SJCRH30 (cell line): ENCODE measurements at places on chromosomes 6 and 20. TPM values are rescaled to one million over a fixed set of nuclear protein-coding genes. Genes with fewer than 3 reads are reported as not detected.
A peak's percentile ranks its signal among the peaks of the same experiment; 100 is the strongest.

GRCh38 chr6:11323666-11324452, 91.4 kb upstream of the NEDD9 start:
- no peak for DNase-seq

The DLL1 gene
- total RNA-seq = 12.6 and 13.6 TPM in 2 replicates

- peak; percentile 6 for DNase-seq
Measured at GRCh38 chr6:155706341-155706740, 250.7 kb upstream of the NOX3 start.

- peak; percentile 19 for DNase-seq
Measured at GRCh38 chr6:35052694-35053565, 88.2 kb downstream of the TCP11 start.

The CPNE5 gene
- total RNA-seq = 0.57 TPM in 1 of 2 replicates, not detected in the other

GRCh38 chr6:31892821-31893220, 4.7 kb downstream of the EHMT2 start:
- no peak for DNase-seq

The MYLK4 gene
- total RNA-seq = 2.3 and 3.0 TPM in 2 replicates

The SLC17A9 gene
- total RNA-seq = 1.1 and 2.1 TPM in 2 replicates

DNA sequence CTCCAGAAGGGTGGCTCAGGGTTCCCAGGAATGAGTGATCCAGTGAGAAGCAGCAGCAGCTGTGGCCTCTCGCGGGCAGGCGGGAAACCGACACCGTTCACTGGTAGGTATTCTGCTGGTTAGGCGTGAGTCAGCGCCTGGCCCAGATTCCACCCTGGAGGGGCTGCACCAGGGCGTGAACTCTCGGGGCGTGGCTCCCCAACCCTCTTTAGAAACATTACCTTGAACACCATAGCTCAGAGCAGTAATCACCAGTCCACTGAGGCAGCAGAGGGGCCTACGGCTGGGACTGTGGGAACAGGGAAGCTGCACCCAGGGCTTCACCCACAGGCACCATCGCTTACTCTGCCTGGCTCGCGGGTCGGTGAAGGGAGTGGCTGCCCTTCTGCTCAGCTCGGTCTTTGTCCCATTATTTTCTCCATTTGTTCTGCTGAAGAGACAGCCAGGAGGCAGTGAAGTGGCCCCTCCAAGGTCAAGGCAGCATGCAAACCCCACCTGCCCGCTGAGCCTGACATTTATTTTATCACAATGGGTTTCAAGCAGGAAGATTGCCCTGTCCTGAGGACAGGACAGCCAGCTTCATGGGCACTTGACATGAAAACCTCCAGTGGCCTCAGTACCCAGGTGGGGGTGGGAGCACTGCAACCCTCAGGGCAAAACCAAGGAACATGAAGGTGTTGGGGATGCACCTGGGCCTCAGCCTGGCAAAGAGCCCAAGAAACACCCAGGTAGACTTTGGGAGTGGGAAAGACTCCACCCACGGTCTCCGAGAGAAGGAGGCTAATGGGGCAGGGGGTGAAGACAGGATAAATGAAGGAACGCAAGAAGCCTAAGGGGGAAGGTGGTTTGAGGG, 51.0 kb upstream of the CD93 start:
- peak; percentile 99 for DNase-seq

The COL21A1 gene
- total RNA-seq = 1.2 and 1.6 TPM in 2 replicates

The TNFRSF6B gene
- 1.3 and 1.7 TPM in 2 replicates for total RNA-seq

DNA sequence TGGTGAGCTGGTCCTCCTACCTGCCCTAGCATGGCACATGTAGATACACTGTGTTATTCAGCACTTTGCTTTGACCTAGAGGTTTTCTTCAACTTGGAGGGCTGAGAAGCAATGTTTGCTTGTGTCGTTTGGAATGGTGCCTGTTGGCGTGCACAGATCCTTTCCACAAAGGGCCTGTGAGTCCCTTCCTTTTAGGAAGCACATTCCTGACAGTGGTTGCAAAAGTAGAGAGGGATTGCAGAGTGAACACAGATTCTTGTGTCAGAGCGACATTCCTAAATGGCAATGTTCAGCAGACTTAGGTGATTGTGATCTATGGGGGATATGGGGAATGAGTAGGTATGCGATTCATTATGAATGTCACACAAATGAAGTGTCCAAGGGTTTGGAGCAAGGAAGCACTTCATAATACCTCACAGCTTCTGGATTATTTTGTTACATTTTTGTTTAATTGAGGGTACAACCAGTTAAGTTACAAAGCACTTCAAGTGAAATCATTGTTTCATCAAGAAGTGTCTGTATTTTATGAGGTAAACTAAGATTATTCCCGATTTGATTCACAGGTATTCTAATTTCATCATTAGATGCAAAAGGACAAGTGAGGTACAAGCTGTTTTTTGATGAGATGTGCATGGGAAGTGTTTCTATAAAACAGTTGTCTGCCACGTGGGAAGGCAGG, 713 bp upstream of the RNF144B start:
- DNase-seq = no peak

The LINC00237 gene
- total RNA-seq = not detected in 2 replicates

The SLC17A2 gene
- total RNA-seq = not detected in 2 replicates

GRCh38 chr20:52534616-52535015, 343.0 kb upstream of the ZFP64 start:
- no peak for DNase-seq

DNA sequence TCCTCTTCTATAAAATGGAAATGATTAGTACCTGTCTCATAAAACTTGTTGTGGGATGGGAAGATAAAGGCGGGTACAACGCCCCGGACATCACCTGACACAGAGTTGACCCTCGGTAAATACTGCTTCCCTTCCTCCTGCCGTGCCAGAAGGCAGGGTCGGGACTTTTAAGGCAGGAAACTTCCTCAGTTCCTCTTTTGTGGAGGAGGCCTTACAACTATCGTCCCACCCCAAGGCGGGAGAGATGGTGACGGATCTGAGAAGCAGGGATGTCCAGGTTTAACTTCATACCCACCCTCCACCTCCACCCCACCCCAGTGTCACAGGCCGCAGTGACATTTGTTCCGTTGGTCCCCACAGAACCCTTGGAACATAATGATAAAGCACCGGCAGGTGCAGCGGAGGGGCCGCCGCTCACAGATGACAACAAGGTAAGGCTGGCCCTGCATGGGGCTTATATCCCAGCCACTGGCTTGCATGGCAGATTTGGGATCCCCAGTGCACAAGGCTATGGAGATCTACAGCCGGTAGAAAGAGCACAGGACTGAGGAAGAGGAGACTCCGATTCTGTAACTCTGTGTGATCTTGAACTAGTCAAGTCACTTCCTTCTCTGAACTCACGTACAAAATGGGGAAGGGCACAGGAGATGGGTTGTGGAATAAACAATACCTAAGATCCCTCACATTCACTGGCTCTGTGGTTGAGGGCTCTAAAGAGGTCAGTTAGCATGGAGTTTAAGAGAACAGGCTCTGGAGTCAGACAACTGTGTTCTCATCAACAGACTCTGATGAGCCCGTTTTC, 764 bp downstream of the DNTTIP1 start:
- DNase-seq = no peak

DNA sequence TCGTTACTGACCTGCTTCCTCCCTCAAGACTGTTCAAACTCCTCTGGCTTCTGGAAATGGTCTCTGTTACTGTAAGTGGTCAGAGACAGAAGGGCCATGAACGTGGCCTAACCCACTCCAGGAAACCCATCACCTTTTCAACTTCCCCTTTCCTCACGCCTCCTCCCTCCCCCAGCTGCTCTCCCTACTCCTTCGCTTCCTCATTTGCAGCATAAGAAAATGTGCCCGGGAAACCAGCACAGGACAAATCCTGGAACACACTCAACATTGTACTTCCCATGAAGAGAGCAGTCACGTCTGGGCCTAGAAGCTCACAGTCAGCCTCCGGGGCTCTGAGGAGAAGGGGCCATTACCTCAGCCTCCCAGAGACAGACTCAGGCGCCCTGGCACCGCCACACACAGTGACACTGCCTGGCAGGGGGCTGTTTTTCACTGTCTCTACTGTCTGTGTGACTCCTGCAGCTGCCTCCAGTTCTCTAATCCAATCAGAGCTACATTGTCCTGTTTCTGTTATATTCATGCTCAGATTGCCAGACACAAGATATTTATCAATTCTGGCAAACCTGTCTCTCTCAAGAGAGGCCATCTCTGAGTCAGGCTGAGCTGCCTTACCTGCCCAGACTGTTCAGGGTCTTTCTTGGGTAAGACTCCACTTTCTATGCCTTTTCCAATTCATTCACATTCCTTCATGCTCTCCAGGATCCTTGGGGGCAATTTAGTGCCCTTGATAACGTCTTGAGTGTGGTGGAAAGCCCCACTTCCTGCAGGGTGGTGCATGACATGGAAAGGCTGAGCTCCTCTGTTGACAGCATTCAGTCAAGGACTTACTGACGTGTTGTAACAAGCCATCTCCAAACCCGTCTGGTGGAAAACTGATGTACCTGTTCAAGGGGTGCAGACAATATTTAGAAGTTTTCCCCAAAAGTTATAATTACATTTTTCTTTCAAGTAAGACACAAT, 242.2 kb downstream of the HIVEP2 start:
- DNase-seq = peak; percentile 34

GRCh38 chr6:111781041-111781708, 92.1 kb downstream of the FYN start:
- peak; percentile 73 for DNase-seq

DNA sequence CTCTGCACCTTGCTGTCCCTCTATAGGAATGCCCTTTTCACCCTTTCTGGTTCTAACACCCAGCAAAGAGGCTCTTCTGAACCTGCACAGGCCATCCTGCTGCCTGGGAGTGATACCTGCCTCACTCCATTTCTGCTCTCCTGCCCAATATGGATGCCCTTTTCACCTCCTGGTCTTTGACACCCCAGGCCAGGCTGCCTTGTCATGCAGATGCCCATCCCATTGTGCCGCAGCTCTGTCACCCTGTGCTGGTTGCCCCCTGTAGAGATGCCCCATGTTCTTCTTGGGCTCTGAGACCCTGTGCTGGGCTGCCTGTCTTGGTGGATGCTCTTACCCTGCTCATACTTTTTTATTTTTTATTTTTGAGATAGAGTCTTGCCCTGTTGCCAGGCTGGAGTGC, 95.3 kb downstream of the CDKAL1 start:
- no peak for DNase-seq

GRCh38 chr20:23142162-23143050, 56.3 kb upstream of the CD93 start:
- no peak for DNase-seq

DNA sequence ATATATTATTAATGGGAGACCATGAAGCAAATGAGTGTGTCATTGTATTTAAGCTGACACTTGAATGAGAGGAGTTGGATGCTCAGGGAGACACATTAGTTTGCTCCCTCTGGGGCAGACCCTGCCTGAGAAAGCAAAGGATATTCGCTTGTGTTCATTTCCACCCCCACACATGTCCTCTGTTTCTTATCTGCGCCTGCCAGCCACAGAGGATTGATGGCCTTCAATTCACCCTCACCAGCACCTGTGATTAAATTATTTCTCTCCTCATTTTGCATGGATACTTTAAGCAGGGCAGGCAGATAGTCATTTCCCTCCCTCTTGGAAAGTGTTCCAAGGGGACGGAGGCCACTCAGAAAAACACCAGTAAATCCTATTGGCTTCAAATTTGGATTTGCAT, 185.2 kb upstream of the GMDS start:
- no peak for DNase-seq

- no peak for DNase-seq
Measured at GRCh38 chr6:99297415-99297814, 52.1 kb downstream of the FAXC start.

DNA sequence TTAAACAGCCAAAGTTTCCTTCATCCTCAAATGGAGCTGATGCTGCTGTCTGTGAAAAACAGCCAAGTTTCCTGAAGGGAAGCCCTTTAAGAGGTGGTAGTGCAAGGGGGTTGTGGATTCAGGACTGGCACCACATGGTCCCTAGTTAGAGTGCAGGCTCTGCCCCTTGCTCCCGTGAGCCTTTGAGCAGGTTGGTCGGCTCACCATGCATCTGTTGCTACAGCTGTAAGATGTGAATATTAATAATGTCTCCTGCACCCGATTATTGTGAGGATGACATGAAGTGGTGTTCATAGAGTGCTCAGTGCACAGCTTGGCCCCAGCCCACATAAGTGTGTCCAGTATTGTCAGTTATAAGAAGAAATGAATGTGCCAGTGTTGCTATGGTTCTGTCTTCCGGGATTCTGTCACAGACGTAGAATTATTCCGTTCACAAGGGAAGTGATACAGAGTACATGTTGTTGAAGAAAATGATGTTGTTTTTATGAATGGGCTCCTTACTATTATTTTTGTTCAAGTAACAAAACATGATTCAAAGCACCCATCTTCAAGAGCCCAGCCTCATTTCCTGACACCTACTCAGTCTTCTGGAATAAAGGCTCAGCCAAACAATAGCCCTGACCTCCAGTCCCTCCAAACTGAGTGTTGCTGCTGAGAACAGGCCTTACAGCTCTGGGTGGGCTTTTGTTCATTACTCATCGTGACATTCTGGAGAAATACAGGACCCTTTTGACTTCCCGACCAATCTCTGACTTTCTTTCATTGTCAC, 2.9 kb upstream of the PKIG start:
- DNase-seq = no peak

DNA sequence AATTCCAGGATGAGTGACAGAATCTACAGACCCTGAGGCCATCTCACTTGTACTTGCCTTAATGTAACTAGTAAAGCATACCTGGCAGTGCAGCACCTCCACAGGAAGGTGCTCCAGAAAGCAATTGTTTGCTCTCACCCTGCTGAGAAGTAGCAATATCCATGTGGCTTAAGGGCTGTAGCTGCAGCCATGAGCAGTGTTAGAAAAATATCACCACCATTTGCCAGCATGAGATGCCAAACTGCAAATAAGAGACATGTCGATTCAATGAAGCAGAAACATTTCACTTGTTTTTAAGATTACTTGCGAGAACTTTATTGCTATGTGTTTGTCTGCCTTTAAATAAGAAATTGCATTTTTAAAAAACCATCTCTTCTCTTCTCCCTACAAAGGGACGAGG, 151.5 kb downstream of the PRL start:
- no peak for DNase-seq

The OPRM1 gene
- total RNA-seq = not detected in 2 replicates

The C2 gene
- total RNA-seq = 1.2 and 1.5 TPM in 2 replicates

The GSTA1 gene
- total RNA-seq = not detected in 2 replicates

DNA sequence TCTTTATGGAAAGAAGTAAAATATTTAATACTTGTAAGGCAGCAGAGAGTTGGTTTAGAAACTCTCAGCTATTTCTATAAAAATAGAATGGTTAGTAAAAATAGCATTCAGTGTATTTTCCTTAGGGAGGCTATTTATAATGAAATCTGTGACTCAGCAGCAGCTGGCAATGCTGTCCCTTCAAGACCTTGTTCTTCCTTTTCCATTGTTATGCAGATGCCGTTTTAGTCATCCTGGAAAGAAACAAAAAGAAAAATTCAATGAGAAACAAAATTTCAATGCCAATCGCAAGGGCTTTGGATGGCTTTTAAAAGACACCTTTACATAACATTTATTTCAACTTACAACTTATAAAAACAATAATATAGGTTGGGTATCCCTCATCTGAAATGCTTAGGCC, 17.5 kb downstream of the MPC1 start:
- DNase-seq = no peak

The PNLDC1 gene
- total RNA-seq = not detected in 2 replicates

- DNase-seq = peak; percentile 41
Measured at GRCh38 chr20:805713-806112, 27.8 kb upstream of the FAM110A start.
